ENCODE measurements at places on chromosomes 3 and 15. TPM values are rescaled to one million over a fixed set of nuclear protein-coding genes. Genes with fewer than 3 reads are reported as not detected.
A peak's percentile ranks its signal among the peaks of the same experiment; 100 is the strongest.

GRCh38 chr3:190004656-190005055, 116.0 kb downstream of the P3H2 start:
- DNase-seq = no peak

- DNase-seq = peak; percentile 73
These were observed 462 bp downstream of the EDEM1 start for GRCh38 chr3:5187920-5188418.

GRCh38 chr3:47010910-47011309, 31.4 kb downstream of the NBEAL2 start:
- DNase-seq = no peak

IL16 gene
- total RNA-seq = 2.7 TPM

All from Right ventricle myocardium superior (tissue), 1 donor.